Endothelial cell (in vitro differentiated cells): ENCODE measurements at places on chromosomes 6 and 20. TPM values are rescaled to one million over a fixed set of nuclear protein-coding genes. Genes with fewer than 3 reads are reported as not detected.
A peak's percentile ranks its signal among the peaks of the same experiment; 100 is the strongest.

The ZBTB22 gene
- total RNA-seq: 16.9 TPM

The MACROD2 gene
- total RNA-seq: 6.4 TPM

The SLC22A2 gene
- not detected for total RNA-seq

GRCh38 chr6:152378169-152378568 lies 259.0 kb downstream of the SYNE1 start:
- peaks cover 4% of the 10 kb centered on the region for H3K27me3 ChIP-seq
- no peak for DNase-seq
- H3K4me3 ChIP-seq: no peak overlapping the region
- H3K27ac ChIP-seq: no peak overlapping the region

DNA sequence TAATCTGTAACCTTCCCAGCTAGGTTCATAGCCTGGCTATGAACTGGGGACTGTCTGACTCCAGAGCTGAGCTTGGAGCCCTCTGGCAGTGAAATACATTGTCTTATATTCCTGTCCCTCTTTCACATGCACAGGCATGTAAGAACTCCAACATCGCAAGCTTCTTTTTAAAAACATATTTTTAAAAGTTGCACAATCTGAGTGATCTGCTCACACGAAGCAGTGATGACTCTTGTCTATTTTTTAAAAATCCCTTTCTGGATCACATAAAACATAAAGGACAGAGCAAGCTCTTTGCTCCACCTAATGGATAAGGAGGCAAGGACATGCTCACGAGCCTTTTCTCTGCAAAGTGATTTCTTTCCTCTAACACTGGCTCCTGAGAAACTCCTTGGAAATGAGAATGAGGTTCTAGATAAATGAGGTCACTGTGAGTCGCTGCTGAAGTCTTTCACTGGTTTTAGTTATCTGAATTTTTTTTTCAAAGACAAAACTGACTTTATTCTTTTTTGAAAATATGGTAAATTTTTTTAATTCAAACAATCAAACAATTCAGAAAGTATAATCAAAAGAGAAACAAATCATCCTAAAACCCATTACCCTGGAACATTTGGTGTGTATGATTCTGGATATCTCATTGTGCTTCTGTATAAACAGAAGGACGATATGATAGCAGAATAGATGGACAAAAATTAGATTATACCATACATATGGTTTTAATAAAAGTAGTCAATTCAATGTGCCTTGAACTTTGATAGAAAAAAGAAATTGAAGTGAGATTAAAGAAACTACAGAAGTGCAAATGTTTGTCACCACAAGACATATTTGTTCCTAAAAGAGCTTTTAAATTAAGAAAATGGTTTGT lies 30.8 kb downstream of the IL20RA start:
- H3K4me1 ChIP-seq: no peaks in the 10 kb centered on the region
- no peak overlapping the region for H3K27ac ChIP-seq
- H3K27me3 ChIP-seq: peaks cover 2% of the 10 kb centered on the region
- no peak for DNase-seq
- no peak overlapping the region for H3K4me3 ChIP-seq

DNA sequence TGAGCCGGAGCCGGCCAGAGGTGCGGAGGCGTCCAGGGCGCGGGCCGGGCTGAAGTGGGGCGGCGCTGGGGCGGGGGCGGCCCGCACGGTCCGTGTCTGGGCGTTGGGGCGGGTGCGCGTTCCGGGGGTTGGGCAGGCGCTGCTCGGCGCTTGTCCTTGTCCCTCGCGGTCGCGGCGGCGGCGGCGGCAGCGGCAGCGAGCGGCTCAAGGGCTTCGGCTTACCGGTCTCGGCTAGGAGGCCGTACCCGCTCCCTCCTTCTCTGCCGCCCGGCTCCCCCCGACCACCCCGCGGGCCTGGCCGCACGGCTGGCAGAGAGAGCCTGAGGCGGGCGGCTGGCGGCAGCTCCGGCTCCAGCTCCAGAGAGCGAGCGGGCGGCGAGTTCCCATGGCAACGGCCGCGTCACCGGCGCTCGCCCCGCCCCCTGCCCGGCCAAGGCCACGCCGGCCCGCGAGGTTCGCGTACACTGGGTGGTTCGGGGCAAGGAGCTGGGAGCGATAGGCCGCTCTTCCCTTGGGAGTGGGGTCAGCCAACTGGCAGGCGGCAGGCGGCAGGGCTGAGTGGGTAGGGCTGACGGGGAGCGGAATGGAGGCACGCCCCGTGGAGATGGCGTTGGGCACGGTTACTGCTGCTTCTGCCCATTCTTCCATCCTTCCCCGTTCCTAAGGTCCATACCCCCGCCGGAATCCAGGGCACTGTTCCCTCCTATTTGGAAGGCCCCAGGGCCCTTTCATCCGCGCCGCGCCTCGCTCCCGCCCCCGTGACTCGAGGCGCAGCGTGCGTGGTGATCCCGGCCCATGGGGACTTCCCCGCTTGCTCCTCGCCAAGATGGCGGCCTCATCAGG lies at the start of gene LRRC73:
Gene LRRC73, minus strand, starts transcription at position 363 of the 843 bp plus-strand sequence. CDS start 561 bp downstream, outside the sequence.
- peaks cover 17% of the 10 kb centered on the region for H3K4me1 ChIP-seq
- peaks cover 41% of the 10 kb centered on the region for H3K36me3 ChIP-seq
- DNase-seq: peak; percentile 89
- H3K27me3 ChIP-seq: peaks cover 19% of the 10 kb centered on the region
- peak within 1 kb of the TSS; percentile 88 for H3K4me3 ChIP-seq
- no peak within 1 kb of the TSS for H3K27ac ChIP-seq

DNA sequence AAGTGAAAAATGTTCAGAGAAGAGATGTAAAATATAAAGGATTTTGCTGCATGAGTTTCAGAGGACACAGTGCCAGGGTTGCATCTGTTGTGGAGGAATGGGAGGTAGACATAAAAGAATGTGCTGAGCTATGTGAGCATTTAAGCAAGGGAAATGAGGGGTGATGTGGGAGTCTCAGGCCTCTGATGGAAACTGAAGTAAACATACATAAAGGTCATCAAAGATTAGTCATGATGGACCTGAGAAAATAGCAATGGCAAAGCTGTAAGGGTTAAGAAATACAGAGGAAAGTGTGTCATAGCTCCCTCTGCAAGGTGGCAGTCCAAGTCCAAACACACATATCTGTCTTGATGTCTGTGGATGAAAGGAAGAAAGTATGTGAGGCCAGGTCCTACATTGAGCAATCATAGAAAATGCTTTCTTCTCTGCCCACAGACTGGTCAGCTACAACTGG lies 306.6 kb upstream of the ECI2 start:
- no peaks in the 10 kb centered on the region for H3K4me1 ChIP-seq
- no peak for DNase-seq
- H3K36me3 ChIP-seq: no peaks in the 10 kb centered on the region
- no peaks in the 10 kb centered on the region for H3K27me3 ChIP-seq
- no peak overlapping the region for H3K4me3 ChIP-seq
- no peak overlapping the region for H3K27ac ChIP-seq

DNA sequence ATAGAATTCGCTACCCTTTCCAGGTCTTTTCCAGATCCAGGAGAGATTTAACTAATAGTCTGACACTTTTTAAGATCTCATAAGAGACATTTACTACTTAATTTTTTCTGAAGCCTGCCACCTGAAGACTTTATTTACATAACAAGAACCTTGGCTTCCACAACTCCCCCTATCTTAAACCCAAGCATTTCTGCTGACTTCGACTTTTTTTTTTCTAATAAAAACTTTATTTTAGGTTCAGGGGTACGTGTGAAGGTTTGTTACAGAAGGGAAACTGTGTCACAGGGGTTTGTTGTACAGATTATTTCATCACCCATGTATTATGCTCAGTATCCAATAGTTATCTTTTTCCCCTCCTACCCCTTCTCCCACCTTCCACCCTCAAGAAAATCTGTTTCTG lies 64.9 kb upstream of the OR14J1 start:
- no peaks in the 10 kb centered on the region for H3K36me3 ChIP-seq
- no peak for DNase-seq
- H3K27ac ChIP-seq: no peak overlapping the region
- H3K27me3 ChIP-seq: no peaks in the 10 kb centered on the region

- H3K4me3 ChIP-seq: no peak overlapping the region
- H3K27ac ChIP-seq: no peak overlapping the region
- no peaks in the 10 kb centered on the region for H3K36me3 ChIP-seq
- no peak for DNase-seq
- peaks cover 3% of the 10 kb centered on the region for H3K27me3 ChIP-seq
Observed at GRCh38 chr6:132275066-132275970, 126.0 kb downstream of the MOXD1 start.
